ENCODE measurements at places on chromosomes 5 and 9.

DNA sequence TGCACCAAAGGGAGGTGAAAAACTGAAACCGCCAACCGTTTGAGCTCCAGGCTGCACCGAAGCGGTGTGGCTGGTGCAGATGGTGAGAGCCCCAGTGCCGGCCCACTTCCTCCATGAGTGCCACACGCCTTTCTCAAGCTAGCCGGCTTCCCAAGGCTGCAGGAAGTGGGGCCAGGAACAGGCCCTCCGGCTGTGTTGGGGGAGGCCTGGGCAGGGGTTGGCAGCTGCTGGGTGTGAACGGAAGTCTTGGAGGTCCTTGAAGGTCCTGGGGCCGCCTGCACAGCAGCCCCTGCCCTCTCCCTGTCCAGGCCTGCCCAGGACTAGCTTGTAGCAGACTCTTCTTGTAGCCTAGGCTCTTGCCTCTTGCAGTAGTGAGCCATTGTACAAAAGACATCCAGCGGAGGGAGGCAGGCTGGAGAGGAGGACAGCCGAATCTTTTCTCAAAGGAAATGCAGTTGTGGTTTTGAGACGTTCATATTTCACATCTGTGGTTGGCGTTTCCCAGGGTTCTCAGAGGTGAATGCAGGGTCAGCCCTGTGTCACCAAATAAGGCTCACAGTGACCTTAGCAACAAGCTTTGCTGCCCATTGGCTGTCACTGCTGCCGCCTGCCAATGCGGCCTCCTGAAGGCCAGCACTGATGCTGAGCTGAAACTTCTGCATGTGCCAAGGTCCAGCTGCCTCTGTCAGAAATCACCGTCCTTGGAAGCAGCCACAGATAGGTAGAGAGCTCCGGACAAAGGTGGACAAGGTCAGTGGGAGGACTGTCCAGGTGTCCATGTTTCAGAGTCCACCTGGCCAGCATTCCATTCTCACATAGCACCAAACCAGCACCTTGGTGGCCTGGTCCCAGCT, 23.9 kb downstream of the IRF1 start:
- peaks cover 95% of the 10 kb centered on the region for H3K4me1 ChIP-seq
- DNase-seq = peak; percentile 78
- no peaks in the 10 kb centered on the region for H3K36me3 ChIP-seq
- H3K27ac ChIP-seq = peak overlapping the region; percentile 64

DNA sequence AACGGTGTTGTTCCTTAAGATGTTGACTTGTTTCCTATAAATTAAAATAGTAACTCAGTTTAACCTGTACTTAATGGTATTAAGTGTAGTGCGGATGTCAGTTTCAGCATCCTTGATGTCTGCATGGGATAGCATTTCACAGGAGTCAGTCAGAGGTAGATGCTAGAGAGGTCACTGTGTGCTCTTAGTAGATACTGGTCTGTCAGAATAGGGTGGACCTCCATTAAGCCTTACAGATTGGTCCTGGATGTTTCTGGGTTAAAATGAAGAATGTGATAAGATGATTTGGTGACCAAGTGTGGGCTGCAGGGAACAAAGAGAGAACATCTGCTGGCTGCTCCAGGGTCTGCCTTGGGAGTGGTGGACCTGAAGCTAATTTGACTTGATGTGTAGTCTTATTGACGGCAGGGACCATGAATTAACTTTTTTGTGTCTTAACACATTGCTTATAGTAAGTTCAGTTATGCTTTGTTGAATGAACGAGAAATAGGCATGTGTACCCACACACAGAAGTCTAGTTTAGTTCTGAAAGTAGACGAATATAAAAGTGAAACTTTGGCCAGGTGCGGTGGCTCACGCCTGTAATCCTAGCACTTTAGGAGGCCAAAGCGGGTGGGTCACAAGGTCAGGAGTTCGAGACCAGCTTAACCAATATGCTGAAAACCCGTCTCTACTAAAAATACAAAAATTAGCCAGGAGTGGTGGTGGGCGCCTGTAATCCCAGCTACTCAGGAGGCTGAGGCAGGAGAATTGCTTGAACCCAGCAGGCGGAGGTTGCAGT, 12.5 kb downstream of the RAB24 start:
- no peak overlapping the region for H3K4me3 ChIP-seq
- no peak for DNase-seq
- H3K27ac ChIP-seq = no peak overlapping the region
- H3K4me1 ChIP-seq = peaks cover 6% of the 10 kb centered on the region

- no peak overlapping the region for H3K4me3 ChIP-seq
- no peak overlapping the region for H3K27ac ChIP-seq
- no peaks in the 10 kb centered on the region for H3K36me3 ChIP-seq
- H3K4me1 ChIP-seq = no peaks in the 10 kb centered on the region
- DNase-seq = no peak
- no peaks in the 10 kb centered on the region for H3K27me3 ChIP-seq
Measured at GRCh38 chr9:123508048-123508447, 152.1 kb downstream of the CRB2 start.

DNA sequence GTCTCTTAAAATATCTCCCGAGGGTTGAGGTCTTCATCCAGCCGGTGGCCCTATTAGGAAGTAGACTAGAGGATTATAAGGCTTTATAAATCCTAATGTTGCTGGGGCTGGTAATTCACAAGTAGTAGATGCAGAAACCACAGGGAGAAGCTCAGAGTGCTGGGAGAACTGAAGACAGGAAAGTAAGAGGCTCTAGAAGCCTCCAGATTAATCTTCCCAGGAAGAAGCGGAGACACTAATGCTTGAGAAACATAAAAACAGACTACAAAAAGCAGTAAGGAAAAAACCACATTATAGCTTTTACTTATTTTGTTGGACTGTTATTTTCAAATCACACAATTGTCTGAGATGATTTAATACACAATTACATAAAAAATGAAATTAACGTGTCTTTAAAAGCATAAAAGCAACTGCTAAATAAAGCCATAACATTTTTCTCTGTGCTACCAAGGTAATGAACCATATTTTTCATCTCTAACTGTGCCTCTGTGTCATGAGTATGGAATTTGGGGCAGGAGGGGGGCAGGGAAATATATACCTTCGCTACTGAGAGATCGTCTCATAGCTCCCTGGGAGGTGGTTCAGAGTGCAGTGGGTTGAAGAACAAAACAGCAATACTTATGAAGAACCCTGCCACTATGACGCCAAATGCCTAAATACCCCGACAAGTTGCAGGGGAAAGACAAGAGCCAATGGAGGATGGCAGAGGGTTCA, 806.2 kb upstream of the WWC1 start:
- no peaks in the 10 kb centered on the region for H3K27me3 ChIP-seq
- H3K36me3 ChIP-seq = no peaks in the 10 kb centered on the region
- H3K4me3 ChIP-seq = no peak overlapping the region
- DNase-seq = no peak
- H3K27ac ChIP-seq = no peak overlapping the region

GRCh38 chr5:128408622-128409021, 129.4 kb downstream of the FBN2 start:
- no peaks in the 10 kb centered on the region for H3K4me1 ChIP-seq
- H3K27me3 ChIP-seq = no peaks in the 10 kb centered on the region
- H3K27ac ChIP-seq = no peak overlapping the region

- DNase-seq = no peak
- H3K4me1 ChIP-seq = no peaks in the 10 kb centered on the region
- no peaks in the 10 kb centered on the region for H3K36me3 ChIP-seq
- peaks cover 2% of the 10 kb centered on the region for H3K27me3 ChIP-seq
Measured at GRCh38 chr5:77791356-77791755, 15.2 kb upstream of the TBCA start.

DNA sequence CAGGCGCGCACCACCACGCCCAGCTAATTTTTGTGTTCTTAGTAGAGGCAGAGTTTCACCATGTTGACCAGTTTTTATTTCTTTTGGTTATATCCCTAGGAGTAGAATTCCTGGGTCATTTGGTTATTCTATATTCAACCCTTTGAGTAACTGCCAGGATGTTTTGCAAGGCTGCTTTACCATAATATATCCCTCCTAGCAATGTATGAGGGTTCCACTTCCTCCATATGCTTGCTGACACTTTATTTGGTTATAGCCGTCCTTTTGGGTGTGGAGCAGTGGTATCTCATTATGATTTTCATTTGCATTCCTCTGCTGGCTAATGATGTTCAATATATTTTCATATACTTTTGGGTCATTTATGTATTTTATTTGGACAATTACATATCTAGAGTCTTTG, 81.2 kb downstream of the RAB24 start:
- no peaks in the 10 kb centered on the region for H3K27me3 ChIP-seq
- H3K4me1 ChIP-seq = no peaks in the 10 kb centered on the region
- no peak overlapping the region for H3K4me3 ChIP-seq
- no peak overlapping the region for H3K27ac ChIP-seq
- no peak for DNase-seq

DNA sequence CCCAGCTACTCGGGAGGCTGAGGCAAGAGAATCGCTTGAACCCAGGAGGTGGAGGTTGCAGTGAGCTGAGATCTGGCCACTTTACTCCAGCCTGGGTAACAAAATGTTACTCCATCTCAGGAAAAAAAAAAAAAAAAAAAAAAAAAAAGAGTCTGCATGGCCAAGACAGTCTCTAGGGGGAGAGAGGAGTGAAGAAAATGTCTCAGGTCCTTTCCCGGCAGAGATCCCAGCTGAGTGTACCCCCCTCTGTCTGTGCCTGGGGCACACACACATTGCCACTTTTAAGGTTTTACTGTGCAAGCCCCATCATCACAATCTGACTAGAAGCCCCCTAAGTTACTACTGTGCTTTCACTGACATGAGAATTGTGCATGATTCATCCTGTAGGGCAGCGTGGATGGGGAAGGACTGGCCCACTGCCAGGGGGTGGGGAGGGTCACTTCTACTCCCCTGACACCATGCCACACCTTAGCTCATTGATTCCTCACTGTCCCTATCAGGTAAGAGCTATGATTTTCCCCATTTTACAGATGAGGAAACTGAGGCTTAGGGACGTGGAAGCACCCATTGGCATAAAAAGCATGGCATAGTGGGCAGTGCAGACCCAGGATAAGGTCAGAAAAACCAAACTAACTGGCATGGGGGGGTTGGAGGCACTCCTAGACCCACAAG, 102.3 kb upstream of the LARP1 start:
- H3K27me3 ChIP-seq = no peaks in the 10 kb centered on the region
- no peaks in the 10 kb centered on the region for H3K4me1 ChIP-seq
- no peak for DNase-seq
- no peaks in the 10 kb centered on the region for H3K36me3 ChIP-seq
- no peak overlapping the region for H3K27ac ChIP-seq

- no peaks in the 10 kb centered on the region for H3K27me3 ChIP-seq
- DNase-seq = no peak
- H3K4me3 ChIP-seq = no peak overlapping the region
Measured at GRCh38 chr5:158023266-158023665, 164.3 kb upstream of the CLINT1 start.

DNA sequence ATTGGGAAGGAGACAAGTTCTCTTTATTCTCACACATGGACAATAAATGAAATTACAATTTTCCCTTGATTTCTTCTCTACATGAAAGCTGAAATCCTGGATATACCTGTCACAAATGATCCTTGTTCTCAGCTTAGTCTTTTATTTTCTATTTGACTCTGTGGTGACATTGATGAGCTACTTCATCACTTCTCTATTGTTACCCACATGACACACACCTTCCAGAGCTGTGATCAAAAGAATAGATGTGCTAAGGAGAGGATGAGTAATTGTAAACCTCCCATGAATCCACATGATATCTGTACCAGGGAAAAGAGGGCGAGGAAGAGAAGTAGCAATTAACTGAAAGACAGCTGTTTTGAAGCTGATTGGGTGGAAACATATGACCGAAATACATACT, 102.0 kb downstream of the CAVIN4 start:
- no peaks in the 10 kb centered on the region for H3K27me3 ChIP-seq
- H3K4me1 ChIP-seq = no peaks in the 10 kb centered on the region
- DNase-seq = no peak
- no peak overlapping the region for H3K27ac ChIP-seq
- H3K36me3 ChIP-seq = no peaks in the 10 kb centered on the region

DNA sequence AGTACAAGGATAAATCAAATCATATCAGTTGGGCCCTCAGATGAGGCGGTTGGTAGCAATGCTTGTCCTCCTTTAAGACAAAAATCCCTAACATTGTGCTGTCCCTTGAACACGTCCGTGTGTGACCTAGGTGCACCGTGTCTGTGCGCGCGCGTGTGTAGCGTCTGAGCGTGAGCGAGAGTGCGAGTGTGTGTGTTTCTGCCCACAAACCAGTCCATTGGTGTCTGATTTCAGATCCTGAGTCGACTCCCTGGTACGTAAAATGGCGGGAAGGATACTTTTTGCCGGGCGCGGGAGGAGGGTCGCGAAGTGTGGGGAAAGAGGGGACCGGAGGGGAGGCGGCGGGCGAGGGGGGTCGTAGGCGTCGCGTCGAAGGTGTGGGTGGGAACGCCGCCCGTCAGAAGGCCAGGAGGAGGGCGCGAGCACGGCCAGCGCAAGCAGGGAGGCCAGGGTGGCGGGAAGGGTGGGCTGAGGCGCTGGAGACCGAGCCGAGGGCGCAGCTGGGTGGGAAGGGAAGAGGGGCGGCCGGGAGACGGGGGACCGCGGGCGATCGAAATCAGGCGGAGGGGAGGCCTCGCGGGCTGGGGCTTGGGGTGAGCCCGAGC, 8.9 kb downstream of the OTP start:
- H3K27ac ChIP-seq = no peak overlapping the region
- H3K4me3 ChIP-seq = no peak overlapping the region
- peaks cover 17% of the 10 kb centered on the region for H3K4me1 ChIP-seq
- no peak for DNase-seq
- H3K27me3 ChIP-seq = peaks cover 63% of the 10 kb centered on the region
- no peaks in the 10 kb centered on the region for H3K36me3 ChIP-seq

- H3K27ac ChIP-seq = no peak overlapping the region
- DNase-seq = no peak
- no peaks in the 10 kb centered on the region for H3K4me1 ChIP-seq
- no peaks in the 10 kb centered on the region for H3K27me3 ChIP-seq
- no peaks in the 10 kb centered on the region for H3K36me3 ChIP-seq
- no peak overlapping the region for H3K4me3 ChIP-seq
Measured at GRCh38 chr9:21311889-21312288, 6.8 kb upstream of the IFNA5 start.

GRCh38 chr9:71767776-71768321, 464 bp downstream of the CEMIP2 start:
- peak; percentile 10 for DNase-seq
- H3K36me3 ChIP-seq = no peaks in the 10 kb centered on the region
- peak overlapping the region; percentile 74 for H3K27ac ChIP-seq
- peaks cover 44% of the 10 kb centered on the region for H3K4me1 ChIP-seq
- H3K27me3 ChIP-seq = no peaks in the 10 kb centered on the region

DNA sequence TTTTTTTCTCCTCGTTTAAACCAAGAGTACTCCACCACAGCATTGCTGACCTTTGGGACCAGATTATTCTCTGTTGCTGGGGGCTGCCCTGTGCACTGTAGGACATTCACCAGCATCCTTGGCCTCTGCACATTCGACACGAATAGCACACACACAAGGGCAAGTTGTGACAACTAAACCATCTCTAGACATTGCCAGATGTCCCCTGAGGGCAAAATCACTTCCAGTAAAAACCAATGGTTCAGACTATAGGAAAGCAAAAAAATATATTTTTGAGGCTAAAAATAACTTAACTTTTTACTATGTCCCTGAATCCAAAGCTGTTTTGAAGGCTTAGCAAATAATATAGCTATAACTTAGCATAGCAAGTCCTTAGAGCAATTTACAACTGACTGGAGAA, 65.9 kb downstream of the SEMA5A start:
- no peak for DNase-seq
- no peaks in the 10 kb centered on the region for H3K4me1 ChIP-seq
- H3K36me3 ChIP-seq = no peaks in the 10 kb centered on the region
- no peak overlapping the region for H3K27ac ChIP-seq
